ENCODE measurements at places on chromosomes 6 and 20. TPM values are rescaled to one million over a fixed set of nuclear protein-coding genes. Genes with fewer than 3 reads are reported as not detected.

DNA sequence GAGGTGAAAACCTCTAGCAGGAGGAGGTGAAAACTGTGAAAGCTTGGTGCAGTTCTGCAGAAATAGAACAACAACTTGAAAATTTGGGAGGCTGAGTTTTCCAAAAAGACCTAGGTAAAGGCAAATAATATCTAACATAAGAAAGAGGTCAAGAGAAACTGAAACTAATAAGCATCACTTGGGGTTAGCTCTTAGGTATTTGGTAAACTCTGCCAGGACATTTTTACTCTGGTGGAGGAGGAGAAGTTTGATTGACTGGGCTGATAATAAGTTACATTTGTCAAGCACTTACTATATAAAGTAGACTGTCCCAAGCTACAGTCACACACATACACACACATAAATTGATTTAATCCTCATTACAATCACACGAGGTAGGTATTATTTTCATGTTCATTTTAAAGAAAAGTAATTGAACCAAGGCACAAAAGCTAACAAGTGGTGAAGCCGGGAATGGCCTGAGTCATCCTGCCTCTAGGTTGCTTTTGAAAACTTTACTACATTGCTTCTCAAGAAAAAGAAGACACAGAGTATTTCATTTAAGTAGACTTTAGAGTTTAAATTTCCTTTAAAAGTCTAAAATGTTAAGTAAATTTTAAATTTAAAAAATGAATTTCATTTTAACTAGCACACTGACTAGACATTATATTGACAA, 275.5 kb downstream of the PTPRK start:
- no peak for DNase-seq
- H3K36me3 ChIP-seq, result no peaks in the 10 kb centered on the region
- no peaks in the 10 kb centered on the region for H3K4me1 ChIP-seq
- H3K27ac ChIP-seq, result no peak overlapping the region
- H3K27me3 ChIP-seq, result no peaks in the 10 kb centered on the region
- H3K4me3 ChIP-seq, result no peak overlapping the region

GRCh38 chr20:54897787-54898186, 422.4 kb downstream of the DOK5 start:
- no peaks in the 10 kb centered on the region for H3K27me3 ChIP-seq
- H3K36me3 ChIP-seq, result no peaks in the 10 kb centered on the region
- no peak for DNase-seq

Gene STMND1
- not detected for total RNA-seq

DNA sequence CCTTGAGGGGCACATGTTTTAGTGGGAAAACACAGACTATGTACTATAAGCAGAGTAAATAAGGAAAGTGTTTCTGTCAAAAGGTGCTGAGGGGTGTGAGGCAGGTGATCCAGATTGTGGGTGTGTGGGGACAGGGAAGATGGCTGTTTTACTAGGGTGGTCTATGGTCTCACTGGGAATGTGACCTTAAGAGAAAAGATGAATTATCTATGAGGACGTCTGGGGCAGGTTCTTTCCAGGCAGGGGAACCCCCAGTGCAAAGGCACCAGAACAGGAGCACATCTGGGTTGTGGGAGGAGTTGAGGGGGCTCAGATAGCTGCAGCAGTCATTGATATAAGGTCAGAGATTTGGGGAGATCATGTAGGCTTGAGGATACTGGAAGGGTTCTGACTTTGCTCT, 18.2 kb upstream of the POLR1H start:
- H3K4me1 ChIP-seq, result no peaks in the 10 kb centered on the region
- H3K27ac ChIP-seq, result no peak overlapping the region
- no peak for DNase-seq
- H3K36me3 ChIP-seq, result no peaks in the 10 kb centered on the region
- no peak overlapping the region for H3K4me3 ChIP-seq

Gene ATP6V1G2
- total RNA-seq, result 1.8 TPM

GRCh38 chr20:5214826-5215225, 88.0 kb downstream of the CDS2 start:
- no peak for DNase-seq
- no peaks in the 10 kb centered on the region for H3K4me1 ChIP-seq

Gene MC3R
- total RNA-seq, result not detected

GRCh38 chr20:38961530-38962043, 557 bp upstream of the DHX35 start:
- H3K36me3 ChIP-seq, result no peaks in the 10 kb centered on the region
- no peaks in the 10 kb centered on the region for H3K27me3 ChIP-seq
- peak overlapping the region; percentile 93 for H3K27ac ChIP-seq
- peaks cover 7% of the 10 kb centered on the region for H3K4me1 ChIP-seq

GRCh38 chr20:32450484-32451061, 92.4 kb downstream of the ASXL1 start:
- H3K27me3 ChIP-seq, result no peaks in the 10 kb centered on the region
- H3K4me1 ChIP-seq, result no peaks in the 10 kb centered on the region
- peaks cover 7% of the 10 kb centered on the region for H3K36me3 ChIP-seq
- no peak overlapping the region for H3K4me3 ChIP-seq
- no peak for DNase-seq

DNA sequence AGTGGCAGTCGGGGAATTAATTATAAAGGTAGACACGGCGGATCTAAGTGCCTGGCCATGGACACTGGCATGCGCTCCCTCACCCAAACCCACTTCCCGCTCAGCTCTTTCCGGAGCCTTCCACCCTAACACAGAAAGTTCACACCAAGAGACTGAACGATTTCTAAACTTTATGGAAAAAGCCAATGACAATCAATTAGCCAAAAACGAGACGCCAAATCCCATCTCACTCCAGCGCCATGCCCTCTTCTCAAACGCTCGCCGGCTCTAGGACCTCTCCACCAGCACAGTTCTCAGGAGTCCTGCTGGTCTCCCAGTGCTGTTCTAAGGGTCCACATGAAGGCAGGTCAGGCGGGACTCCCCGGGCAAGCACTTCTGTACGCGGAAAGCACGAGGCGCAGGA, 641 bp downstream of the SF3B5 start:
- peak overlapping the region; percentile 72 for H3K4me3 ChIP-seq
- H3K4me1 ChIP-seq, result peaks cover 16% of the 10 kb centered on the region
- H3K27ac ChIP-seq, result peak overlapping the region; percentile 59
- no peaks in the 10 kb centered on the region for H3K36me3 ChIP-seq
- no peaks in the 10 kb centered on the region for H3K27me3 ChIP-seq

Gene AKAP7
- 3.1 TPM for total RNA-seq

- DNase-seq, result no peak
- no peak overlapping the region for H3K4me3 ChIP-seq
- H3K27me3 ChIP-seq, result no peaks in the 10 kb centered on the region
- no peaks in the 10 kb centered on the region for H3K4me1 ChIP-seq
These were observed 5.8 kb upstream of the PLTP start for GRCh38 chr20:45917790-45918141.

Gene GTF3C6
- total RNA-seq, result 32.0 TPM

DNA sequence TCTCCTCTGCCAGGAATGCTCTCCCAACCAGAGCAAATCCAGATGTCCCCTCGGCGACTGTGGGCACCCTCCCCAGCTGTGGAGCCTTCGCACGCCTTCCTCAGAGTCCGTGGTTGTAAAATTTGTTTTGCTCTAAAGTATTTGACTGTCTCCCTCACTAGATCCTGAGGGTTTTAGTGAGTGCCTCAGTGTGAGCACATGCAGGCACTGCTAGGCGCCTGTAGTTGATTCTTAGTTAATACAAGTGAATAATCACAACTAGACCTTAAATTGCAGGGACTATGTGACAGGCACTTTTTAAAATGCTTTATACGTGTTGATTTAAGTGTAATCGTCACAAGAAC, 680 bp upstream of the MTCH1 start:
- no peak for DNase-seq

GRCh38 chr6:158897236-158897635, 78.1 kb upstream of the EZR start:
- no peak overlapping the region for H3K4me3 ChIP-seq
- H3K4me1 ChIP-seq, result peaks cover 26% of the 10 kb centered on the region
- H3K27me3 ChIP-seq, result no peaks in the 10 kb centered on the region
- H3K27ac ChIP-seq, result no peak overlapping the region
- no peaks in the 10 kb centered on the region for H3K36me3 ChIP-seq
- DNase-seq, result no peak

Gene C20orf144
- total RNA-seq, result 0.37 TPM

- H3K4me3 ChIP-seq, result no peak overlapping the region
- H3K4me1 ChIP-seq, result peaks cover 12% of the 10 kb centered on the region
- no peak for DNase-seq
- H3K27me3 ChIP-seq, result no peaks in the 10 kb centered on the region
- H3K27ac ChIP-seq, result no peak overlapping the region
- no peaks in the 10 kb centered on the region for H3K36me3 ChIP-seq
These were observed 43.2 kb downstream of the SESN1 start for GRCh38 chr6:109051301-109052017.

DNA sequence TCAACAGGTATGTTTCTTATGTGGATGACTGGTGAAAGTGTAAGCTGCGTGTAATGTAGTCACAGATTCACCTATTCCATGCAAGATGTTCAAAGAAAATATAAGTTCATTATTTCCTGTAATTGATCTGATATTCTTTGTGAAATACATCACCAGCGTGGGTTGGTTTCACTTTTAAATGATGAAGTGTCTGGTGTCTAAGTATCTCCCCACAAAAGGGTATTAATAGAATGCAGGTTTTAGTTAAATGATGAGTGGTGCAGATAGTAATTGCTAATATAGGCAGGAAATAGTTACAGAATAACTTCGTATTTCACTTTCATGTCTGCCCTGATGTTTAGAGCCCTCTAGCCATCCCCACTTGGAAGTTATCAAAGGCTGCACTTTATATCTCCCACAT, 22.2 kb downstream of the PGBD1 start:
- no peak overlapping the region for H3K4me3 ChIP-seq
- H3K36me3 ChIP-seq, result no peaks in the 10 kb centered on the region
- H3K4me1 ChIP-seq, result no peaks in the 10 kb centered on the region
- H3K27ac ChIP-seq, result no peak overlapping the region

All from HCT116 (cell line).